ENCODE measurements at places on chromosomes 4 and X. TPM values are rescaled to one million over a fixed set of nuclear protein-coding genes. Genes with fewer than 3 reads are reported as not detected.

RHOXF2B gene
- 0.08 TPM for polyA plus RNA-seq

BEX1 gene
- polyA plus RNA-seq = 26.9 TPM

GYG2 gene
- polyA plus RNA-seq = 9.0 TPM

SORCS2 gene
- 10.9 TPM for polyA plus RNA-seq

ARMCX1 gene
- 53.8 TPM for polyA plus RNA-seq

TRIM2 gene
- polyA plus RNA-seq = 17.9 TPM

TBC1D9 gene
- polyA plus RNA-seq = 13.2 TPM

PCDH7 gene
- polyA plus RNA-seq = 6.3 TPM

WDFY3 gene
- polyA plus RNA-seq = 36.8 TPM

GAGE1 gene
- polyA plus RNA-seq = not detected
